ENCODE measurements at places on chromosomes 4 and X.

- DNase-seq, result no peak
These were observed 5.8 kb upstream of the USO1 start for GRCh38 chr4:75718529-75718928.

- no peak for DNase-seq
These were observed 84.0 kb downstream of the PHKA2 start for GRCh38 chrX:18899796-18900380.

DNA sequence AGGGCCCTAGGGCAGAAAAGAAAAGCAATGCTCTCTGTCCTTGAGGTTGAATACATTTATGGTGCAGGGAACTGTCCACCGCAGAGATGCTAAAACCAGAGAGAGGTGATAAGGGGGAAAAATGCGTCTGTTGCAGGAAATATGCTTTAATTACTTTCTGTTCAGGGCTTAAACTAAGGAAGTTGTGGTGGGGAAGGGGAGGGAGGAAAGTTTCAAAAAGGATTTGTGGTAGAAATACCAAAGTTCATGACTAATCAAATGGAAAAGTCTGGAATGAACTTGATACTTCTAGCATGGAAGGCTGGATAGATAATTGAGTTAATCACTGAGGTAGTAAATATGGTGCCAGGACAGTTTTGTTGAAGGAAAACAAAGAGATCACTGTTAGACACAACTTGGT lies 99.0 kb downstream of the ASB9 start:
- DNase-seq, result no peak

DNA sequence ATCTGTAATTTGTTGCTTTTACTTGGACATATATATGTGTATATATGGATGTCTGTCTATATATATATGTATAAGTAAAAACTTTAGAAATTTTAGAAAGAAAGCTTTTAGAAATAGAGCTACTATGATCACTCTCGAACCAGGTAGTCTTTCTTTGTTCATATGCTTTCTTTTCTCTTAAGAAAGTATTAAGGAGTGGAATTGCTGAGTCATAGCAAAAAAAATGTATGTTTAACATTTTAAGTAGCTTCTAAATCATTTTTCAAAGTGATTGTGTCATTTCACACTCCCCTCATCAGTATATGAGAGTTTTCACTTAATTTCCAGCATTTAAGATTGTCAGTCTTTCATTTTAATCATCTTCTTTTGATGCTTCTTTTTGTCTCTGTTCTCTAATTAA lies 447.9 kb upstream of the TECRL start:
- no peak for DNase-seq

GRCh38 chrX:138866643-138867042 lies 155.1 kb upstream of the FGF13 start:
- no peak for DNase-seq

DNA sequence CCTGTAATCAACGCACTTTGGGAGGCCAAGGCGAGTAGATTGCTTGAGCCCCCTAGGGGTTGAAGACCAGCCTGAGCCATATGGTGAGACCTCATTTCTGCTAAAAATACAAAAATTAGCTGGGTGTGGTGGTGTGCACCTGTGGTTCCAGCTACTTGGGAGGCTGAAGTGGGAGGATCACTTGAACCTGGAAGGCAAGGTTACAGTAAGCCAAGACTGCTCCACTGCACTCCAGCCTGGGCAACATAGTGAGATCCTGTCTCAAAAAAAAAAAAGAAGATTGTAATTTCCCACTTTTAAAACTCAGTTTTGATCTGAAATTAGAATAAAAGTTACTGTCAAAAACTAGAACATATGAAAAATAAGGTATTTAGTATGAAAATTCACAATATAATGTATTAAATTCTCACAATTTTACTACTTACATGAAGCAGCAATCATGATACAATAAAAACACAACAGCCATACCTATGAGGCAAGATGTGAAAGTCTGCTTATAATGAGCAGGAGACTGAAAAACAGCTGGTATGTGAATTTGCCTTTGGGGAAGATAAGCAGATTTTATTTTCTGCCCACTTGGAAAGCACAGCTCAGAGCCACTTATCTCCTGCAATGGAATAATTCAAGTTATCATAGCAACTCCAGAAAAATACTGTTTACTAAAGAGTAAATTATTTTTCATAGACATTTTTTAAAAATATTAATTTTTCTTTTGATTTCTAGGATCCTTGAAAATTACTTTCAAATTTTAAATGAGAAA lies 50.6 kb downstream of the ZGRF1 start:
- DNase-seq, result no peak

DNA sequence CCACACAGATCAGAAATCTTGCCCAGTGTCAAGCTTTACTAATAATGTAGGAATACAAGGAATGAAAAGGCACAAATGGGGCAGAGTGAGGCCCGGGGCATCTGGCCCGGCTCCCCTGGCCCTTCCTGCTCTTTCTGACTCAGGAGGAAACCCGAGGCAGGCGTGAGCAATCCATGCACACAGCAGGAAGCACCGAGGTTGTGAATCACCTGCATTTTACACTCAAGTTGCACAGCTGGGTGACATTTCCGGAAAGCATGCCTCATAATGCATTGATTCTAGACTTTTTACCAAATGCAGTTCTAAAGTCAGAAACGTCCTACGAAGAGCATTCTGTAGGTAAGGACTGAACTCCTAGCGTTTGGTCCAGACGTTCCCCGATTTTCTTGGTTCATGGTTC lies 38.9 kb downstream of the PRIMPOL start:
- no peak for DNase-seq
